ENCODE measurements at places on chromosomes 7 and 10.

GRCh38 chr7:49389871-49390479, 383.5 kb upstream of the VWC2 start:
- no peak for DNase-seq

GRCh38 chr7:23254051-23254681, 7.6 kb downstream of the GPNMB start:
- DNase-seq: peak; percentile 29

- DNase-seq: no peak
Measured at GRCh38 chr10:132484922-132485321, 52.7 kb upstream of the INPP5A start.

DNA sequence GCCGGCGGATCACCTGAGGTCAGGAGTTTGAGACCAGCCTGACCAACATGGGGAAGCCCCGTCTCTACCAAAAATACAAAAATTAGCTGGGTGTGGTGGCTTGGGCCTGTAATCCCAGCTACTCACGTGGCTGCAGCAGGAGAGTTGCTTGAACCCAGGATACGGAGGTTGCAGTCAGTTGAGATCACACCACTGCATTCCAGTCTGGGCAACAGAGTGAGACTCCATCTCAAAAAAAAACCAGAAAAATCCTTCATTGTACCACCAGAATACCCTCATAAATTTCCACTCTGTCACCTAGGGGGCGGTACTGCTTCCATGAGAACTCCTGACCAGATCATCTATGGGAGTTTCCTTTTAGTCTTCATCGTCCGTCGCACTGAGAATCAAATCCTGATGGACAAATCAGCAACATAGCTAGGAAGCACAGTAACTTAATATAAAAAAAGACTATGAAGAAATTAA, 225.8 kb upstream of the KLF14 start:
- peak; percentile 70 for DNase-seq

DNA sequence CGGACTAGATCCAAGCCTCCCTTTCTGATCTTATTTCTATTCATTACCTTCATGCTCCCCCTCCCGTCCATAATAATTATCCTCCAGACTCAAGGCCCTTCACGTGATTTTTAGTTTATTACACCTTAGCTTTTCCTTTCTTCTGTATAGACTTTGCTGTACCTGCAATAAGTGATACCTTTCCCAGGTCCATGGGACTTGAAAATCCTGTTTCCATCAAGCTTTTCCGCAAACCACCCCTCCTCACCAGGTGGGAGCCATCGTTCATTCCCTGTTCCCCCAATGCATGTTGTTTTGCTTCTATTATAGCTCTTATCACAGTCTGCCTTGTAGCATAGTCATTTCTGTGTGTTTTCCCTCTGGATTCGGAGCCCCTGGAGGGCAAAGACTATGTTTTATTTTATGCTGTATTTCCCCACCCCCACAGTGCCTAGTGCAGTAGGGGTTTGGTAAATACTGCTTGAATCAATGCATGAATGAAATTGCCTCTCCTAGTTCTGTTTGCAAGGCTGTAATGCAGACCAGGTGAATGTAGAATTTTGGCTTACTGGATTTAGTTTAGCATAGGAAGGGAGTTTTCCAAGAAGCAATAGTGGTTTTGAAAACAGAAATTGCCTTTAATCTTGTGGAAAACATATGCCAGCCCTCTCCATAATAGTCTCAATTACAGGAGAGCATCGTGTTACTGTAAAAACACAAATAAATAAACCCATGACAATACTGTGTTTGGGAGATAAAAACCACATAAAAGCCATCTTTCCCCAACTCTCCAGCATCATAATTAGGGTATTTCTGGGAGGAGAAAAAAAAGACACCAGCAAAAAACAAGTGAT, 213.4 kb downstream of the AUTS2 start:
- DNase-seq: peak; percentile 29

DNA sequence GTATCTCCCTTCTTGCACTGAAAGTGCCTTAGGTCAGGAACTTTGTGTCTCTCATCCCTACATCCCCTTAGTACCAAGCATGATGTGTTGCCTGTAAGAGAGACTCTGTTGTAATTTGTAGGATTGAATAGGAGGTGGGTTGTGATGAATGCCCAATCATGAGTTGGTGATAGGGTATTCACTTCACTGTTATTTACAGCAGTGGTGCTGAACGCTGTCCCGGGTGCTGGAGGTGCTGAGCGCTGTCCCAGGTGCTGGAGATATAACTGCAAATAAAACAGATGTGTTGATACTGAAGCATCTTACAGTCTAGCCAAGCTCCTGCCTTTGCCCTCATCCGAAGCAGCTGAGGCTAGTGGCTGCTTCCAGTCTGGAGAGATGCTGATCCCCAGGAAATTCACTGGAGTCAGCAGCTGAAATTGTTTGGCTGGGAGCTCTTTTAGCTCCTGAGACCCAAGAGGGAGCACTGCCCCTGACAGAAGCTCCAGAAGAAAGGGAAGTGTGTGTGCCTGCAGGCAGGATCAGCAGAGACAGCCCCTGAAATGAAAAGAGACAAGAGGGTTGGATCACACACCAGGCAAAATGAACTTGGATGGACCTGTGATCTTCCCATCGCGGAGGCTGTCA, 183.4 kb downstream of the SORCS3 start:
- no peak for DNase-seq

DNA sequence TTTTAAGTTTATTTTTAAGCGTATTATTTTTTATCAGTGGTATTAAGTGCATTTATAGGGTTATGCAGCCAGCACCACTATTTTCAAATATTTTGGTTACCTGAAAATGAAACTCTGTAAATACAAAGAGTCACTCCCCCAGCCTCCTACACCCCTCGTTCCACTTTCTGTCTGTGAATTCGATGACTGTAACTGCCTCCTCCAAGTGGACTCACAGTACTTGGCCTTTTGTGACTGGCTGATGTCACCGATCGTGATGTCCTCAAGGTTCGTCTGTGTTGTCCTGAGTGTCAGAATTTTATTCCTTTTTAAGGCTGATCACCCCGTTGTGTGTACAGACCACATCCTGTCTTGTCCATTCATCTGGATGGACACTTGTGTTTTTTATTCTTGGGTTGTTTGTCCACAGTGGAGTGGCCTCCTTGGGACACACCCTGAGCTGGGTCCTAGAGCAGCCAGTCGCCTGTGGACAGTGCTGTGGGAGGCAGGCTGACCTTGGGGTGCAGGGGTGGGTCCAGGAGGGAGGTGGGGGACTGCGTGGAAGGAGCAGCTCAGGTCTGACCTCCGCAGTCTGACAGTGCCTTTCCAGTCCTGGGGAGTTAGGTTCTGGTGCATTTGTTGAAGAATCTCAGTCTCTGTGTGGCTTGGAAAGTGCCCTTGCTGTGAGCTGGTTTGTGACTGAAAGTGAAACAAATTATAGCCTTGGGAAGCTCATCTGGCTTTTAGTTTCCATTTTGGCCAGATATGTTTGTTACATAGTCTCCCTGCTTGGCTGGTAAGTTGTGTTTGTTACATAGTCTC, 6.9 kb downstream of the MTG1 start:
- DNase-seq: no peak

GRCh38 chr7:90738249-90738648, 142.1 kb downstream of the CDK14 start:
- no peak for DNase-seq

DNA sequence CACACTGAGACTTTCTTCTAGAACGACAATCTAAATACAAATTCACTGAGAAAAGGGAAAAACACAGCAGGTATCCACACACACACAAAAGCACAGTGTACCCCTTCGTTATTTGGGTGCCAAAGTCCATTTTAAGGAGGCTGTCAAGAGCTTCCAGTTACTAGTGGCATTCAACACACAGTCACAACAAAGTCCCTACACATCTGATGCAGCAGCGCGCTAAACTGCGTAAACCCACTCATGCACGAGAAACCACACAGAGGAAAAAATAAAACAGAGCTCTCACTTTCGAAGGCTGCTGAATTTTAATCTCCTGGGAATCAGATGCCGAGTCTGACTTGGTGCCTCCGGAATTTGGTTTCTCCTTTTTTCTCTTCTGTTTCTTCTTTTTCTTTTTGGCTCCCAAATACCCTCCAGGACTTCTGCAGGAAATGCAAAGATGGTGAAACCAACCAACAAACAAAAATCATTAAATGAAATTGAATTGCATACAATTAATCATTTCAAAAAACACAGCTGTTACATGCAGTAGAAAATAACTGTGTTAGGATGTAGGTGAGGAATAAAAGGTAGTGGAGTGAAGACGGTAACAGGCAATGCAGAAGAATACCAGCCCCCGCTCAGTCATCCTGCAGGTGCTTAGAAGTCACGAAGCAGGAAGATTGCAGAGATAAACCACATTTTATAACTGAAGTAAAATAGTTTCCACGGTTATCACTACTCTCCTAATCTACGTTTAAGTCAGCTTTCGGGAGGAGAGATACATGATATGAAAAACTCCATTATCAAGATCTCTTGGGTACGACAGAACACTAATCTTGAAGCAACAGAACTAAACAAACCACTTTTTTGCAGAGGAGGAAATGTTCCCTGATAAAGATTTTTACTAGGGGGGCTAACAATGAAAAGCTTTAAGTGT, 27.1 kb downstream of the NMT2 start:
- no peak for DNase-seq

DNA sequence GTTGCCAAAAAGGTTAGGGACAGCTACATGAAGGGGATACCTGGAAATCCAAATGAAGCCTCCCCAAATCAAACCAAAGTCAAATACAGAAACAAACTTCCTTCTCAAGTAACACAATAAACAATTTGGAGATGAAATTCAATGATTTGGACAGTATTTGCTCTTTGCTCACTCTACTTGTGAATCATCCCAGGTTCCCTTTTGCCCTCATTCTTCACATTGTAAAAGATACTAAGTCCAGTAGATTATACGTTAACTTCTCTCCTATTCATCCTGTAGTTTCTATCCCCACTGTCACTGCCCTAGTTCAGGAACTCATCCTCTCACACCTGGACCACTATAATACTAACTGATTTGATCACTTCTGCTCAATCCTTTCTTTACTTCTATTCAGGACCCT, 28.3 kb downstream of the FZD1 start:
- no peak for DNase-seq

DNA sequence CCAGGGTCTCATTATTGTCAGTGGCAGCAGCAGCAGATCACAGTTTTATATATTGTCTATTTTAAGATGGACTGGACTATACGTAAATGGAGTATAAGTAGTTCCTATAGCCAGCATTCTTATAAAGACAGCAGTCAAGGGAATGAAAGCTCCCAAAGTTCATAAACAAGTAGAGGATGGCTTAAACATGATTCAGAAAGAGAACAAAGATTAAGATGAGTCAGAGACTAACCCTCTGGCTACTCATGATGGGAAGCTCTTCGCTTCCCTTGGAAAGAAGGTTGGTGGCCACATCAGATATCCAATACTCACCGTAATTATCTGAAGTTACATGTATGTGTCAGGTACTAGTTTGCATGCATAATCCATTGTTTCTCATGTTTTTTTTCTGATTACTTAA, 277.0 kb downstream of the INHBA start:
- DNase-seq: peak; percentile 40

DNA sequence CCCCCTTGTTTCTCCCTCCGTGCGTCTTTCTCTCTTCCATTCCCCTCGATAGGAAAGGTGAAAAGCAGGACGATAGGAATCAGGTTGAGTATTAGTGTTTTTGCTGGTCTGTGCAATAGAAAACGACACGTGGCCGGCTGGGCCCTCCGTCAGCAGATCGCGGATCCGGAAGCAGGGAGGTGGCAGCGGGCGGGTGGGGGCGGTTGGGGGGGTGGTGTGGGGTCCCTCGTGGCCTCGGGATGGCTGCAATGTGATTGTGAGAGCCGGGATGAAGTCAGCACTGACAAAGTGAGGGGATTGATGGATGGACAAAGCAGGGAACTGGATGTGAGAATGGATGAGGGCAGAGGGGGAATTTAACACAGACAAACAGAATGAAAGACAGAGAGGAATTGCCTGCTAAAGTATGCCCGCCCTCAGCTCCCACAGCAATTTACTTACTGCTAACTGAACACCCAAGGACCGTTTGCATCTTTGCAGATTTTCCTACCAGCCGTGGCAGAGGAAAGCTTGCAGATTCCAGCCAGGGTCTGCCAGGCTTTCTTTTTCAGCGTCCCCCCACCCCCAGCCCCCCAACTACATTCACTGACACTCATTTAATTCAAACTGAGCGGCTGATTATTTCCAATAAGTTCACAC, 280.9 kb downstream of the LRMDA start:
- no peak for DNase-seq

DNA sequence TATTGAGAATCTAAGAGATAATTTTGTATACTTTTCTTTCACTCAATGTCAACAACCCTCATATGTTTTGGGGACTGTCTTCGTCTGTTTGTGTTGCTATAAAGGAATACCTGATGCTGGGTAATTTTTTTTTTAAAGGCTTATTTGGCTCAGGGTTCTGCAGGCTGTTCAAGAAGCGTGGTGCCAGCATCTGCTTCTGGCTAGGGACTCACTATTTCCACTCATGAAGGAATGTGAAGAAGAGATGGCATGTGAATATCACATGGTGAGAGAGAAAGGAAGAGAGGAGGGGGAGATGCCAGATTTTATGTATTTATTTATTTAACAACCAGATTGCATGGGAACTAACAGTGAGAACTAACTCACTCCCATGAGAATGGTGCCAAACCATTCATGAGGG, 827.4 kb upstream of the PHF14 start:
- DNase-seq: peak; percentile 0

GRCh38 chr10:109744020-109744419, 179.3 kb downstream of the XPNPEP1 start:
- DNase-seq: peak; percentile 21

DNA sequence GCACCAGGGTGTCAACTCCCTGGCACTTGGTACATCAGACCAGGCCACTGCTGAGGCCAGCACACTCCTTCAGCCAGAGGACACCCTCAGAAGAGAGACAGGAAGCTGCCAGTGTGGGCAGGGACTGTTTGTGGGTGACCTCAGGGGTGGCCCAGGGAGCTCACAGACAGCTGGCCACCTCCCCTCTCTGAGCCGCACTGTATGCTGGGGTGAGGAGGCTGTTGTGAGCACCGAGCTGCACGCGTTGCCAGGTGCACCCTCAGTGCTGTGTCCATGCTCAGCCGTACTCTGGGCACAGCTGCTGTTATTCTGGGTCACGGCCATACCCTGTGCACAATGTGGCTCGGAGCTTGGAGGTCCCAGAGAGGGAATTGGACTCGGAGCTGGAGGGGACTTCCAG, 61.5 kb upstream of the NANOS1 start:
- DNase-seq: no peak

- no peak for DNase-seq
Measured at GRCh38 chr10:107915215-107915610, 750.7 kb upstream of the SORCS1 start.

Measured in fibroblast of gingiva (primary cell).